MCF 10A (cell line): ENCODE measurements at places on chromosomes 1 and 21.
A peak's percentile ranks its signal among the peaks of the same experiment; 100 is the strongest.

DNA sequence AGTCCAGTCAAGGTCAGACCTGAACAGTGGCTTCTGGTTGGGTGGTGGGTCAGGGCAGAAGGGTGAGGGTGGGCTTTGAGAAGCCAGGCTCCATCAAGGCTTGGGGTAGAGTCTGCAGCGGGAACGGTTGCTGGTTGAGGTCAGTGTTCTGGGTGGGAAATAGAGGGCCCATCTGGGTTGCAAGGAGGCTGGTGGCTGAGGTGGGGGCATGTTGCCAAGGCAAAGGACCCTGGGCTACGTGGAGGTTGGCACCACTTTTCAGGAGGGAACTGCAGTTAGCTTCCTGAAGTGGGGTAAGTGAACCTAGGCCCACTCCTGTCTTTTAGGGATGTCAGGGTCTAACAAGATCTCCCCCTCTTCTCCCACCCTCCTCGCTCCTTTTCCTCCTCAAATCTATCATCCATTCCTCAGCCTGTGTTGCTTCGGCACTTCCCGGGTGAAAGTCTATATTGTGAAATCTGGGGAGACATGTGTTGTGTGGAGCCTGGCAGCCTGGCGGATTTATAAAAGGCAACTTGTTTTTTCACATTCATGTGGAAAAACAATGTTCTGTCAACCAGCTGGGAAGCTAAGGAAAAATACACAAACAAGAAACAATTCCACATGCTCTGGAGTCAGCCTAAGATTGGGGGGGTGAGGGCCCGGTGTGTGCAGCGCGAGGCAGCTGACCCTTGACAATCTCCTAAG, 1.5 kb downstream of the IL22RA1 start:
- no peak for DNase-seq

DNA sequence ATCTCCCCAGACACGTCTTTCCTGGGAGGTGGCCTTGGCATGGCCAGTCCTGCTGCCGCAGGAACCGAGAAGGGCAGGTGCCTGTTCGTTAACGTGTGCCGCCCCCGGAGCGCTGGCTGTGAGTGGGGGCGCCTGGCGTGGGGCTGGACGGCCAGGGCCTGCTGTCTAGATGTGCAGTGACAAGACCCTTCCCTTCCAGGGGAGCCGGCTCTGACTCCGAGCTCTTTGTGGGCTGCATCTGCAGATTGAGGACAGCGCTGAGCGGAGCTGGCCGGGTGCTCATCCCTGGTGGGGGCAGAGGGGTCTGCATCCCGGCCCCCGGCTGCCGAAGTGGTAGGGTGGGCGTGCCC, 13.0 kb downstream of the COL18A1 start:
- no peak for DNase-seq

- no peak for DNase-seq
These were observed 124.6 kb downstream of the GABPA start for GRCh38 chr21:25859235-25859929.

GRCh38 chr1:108560189-108560873, 431 bp downstream of the EEIG2 start:
- peak; percentile 38 for DNase-seq

GRCh38 chr1:147486876-147487656, 54.2 kb upstream of the BCL9 start:
- no peak for DNase-seq

DNA sequence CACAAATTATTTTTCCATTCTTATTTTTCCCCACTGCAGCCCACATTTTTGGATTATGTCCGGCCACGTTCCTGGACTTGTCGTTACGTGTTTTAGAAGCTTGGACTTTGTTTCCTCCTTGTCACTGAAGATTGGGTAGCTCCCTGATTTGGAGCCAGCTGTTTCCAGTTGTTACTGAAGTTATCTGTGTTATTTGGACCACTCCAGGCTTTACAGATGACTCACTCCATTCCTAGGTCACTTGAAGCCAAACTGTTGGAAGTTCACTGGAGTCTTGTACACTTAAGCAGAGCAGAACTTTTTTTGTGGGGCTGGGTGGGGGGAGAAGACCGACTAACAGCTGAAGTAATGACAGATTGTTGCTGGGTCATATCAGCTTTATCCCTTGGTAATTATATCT, 12.2 kb upstream of the AXDND1 start:
- no peak for DNase-seq

GRCh38 chr1:17113963-17114362, 5.3 kb downstream of the PADI2 start:
- no peak for DNase-seq

DNA sequence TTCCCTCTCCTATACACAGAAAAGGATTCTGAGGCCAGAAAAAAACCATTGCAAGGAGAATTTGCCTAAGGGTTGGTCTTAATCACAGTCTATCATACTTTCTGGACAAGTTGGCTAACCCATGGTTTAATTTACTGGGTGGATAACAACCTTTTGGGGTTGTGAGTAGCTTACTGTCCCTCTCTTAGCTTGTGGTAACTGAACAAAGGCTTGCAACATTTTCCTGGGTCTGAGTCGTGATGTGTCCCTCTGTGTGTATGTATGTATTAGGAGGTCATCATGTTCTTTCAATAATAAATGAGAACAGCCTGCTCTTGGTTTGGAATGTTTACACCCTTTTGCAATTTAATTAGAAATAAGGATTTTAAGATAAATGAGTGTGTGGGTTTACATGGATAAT, 36.7 kb downstream of the PAPPA2 start:
- no peak for DNase-seq

- peak; percentile 31 for DNase-seq
These were observed 40.7 kb upstream of the SCMH1 start for GRCh38 chr1:41282679-41283317.

DNA sequence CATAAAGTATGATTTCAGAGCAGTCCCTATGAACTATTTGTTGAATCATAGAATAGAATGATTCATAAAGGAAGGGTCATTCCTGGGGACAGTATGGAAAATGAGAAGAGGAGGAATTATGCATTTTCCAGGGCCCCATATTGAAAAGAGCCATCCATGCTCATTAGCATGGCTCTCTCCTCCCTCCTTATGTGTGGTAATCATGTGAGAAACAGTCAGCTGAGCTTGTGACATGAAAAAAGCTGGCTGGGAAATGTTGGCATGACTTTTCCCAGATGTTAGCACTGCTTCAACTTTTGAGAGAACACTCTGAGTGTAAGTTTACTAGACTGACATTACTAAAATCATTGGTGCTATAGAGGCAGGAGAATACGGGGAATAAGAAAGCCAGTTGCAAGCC, 16.1 kb downstream of the TRIM67 start:
- no peak for DNase-seq

- DNase-seq = no peak
These were observed 17.4 kb downstream of the TNFRSF1B start for GRCh38 chr1:12184008-12184681.

- DNase-seq = no peak
These were observed 1.6 kb upstream of the C1orf35 start for GRCh38 chr1:228104526-228105269.

- DNase-seq = no peak
These were observed 65.6 kb downstream of the GRIK3 start for GRCh38 chr1:36968730-36969129.

DNA sequence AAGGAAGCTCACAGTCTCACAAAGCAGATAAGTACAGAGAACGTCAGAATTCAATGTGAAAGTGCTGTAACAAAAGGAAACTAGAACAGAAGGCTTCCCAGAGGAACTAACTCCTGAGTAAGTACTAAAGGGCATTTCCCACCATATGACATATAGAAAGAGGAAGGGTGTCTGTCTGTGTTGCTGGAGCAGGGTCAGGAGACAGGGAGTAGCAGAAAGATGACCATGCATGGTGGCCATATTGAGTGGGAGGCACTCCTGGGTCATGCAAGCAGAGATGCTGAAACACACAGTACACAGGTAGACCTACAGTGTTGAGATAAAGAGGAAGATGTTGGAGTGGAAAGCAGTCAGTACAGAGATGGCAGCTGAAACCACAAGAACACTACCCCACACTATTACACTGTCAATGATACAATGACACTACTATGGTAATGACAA, 47.3 kb downstream of the SLC25A24 start:
- no peak for DNase-seq

DNA sequence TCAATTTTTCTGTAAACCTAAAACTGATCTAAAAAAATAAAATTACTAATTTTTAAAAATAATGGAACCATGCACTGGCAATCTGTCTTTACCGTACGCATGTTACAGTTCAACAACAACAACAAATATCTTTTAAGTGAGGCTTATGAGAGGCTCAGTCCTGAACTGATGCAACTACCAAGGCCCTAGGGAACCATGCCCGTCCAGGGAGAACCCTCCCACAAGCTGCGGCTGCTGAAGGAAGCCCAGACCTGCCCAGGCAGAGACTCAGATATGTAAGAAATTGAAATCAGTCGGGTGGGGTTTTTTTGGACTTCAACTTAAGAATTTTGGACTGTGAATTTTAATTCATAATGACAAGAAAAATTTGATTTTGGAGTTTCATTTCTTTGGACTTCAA, 91.1 kb downstream of the NPHP4 start:
- no peak for DNase-seq

- DNase-seq = peak; percentile 96
These were observed 2.2 kb upstream of the BCL9 start for GRCh38 chr1:147539122-147539575.

DNA sequence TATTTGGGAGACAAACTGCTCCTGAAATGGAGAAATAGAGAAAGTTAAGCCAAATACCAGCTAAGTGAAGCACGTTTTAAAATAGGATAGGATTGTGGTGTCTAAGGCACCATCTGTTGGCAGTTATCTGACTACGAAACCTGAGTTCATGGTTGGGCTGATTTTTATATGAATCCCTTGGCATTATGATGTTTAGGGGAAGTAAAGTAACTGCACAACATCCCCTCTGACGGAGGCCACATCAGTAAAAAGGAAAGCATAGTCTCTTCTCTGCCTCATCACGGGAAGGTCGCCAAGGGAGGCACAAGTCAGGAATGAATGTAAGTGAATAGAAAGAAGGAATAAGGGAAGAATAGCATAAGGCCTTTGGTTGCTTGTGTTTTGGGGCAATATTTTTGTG, 128.0 kb downstream of the PRRX1 start:
- DNase-seq = no peak

DNA sequence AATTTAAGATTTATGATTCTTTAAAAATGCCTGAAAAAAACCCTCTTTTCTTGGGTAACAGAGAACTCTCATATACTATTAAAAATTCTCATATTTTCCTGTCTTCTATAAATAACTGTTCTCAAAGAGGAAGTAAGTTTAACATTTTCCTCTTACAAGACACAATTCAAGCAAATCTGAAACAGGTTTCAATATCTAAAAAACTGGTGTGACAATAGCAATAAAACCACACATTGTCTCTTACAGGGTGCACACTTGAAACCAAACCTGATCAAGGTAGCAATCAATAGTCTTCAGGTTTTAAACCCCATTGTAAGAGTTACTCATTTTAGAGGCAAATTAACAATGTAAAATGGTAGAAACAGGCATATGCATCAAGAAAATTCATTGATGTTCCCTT, 28.0 kb downstream of the FUBP1 start:
- DNase-seq = no peak

- DNase-seq = no peak
These were observed 125.3 kb downstream of the RPS6KC1 start for GRCh38 chr1:213176341-213176740.

DNA sequence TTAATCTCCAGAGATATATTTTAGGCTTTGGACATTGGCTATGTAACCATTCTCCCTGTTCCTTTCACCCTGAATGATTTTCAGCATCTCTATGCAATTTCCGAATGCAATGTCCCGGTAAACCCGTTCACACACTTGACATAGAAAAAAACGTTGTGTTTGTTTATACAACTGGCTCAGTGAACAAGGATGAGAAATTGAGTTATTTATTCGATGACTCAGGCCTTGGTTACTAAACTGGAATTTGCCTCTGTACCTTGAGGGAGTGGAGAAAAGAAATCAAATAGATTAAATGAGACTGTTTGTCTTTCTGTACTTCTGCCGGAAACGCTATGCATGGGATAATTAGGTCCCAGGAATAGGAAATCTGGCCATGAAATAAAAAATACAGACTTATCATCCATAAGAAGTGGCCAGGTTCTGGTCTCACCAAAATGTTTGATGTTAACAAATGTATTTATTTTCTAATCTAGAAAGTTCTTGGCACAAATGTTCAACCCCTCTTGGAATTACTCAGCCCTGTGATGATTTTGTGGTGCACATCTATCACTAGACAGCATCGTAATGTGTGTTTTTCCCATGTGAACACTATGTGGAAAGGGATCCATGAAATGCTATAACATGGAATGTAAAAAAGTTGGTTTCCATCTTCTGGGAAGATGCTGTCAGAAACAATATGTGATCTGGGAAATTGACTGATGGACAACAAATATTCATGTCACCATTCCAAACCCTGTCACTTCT, 253.9 kb downstream of the DUSP10 start:
- peak; percentile 94 for DNase-seq

GRCh38 chr1:155092131-155092530, 13.5 kb downstream of the EFNA3 start:
- DNase-seq = no peak

- DNase-seq = no peak
These were observed 218.9 kb upstream of the C1orf174 start for GRCh38 chr1:4118746-4119515.

GRCh38 chr1:37633040-37633937, 1.4 kb downstream of the RSPO1 start:
- no peak for DNase-seq

- no peak for DNase-seq
These were observed 21.2 kb downstream of the TNNT2 start for GRCh38 chr1:201356236-201356635.

- DNase-seq = no peak
These were observed 160.1 kb downstream of the FASLG start for GRCh38 chr1:172818841-172819527.

DNA sequence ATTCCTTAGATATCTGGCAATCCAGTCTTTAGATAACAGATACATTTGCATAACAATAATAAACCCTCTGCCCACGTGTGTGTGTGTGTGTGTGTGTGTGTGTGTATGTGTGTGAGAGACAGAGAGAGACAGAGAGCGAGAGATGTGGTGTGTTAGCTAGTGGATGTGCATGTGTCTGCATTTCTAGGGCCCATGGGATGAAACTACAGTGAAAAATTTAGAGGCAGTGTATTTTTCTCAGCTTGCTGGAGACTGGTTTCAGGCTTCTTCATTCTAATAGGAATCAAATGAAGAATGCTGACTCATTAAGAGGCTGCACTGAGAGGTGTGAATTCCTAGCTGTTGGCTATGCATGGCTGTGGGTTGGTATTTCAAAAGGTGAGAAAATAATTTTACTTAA, 303.2 kb downstream of the LMX1A start:
- DNase-seq = peak; percentile 13

DNA sequence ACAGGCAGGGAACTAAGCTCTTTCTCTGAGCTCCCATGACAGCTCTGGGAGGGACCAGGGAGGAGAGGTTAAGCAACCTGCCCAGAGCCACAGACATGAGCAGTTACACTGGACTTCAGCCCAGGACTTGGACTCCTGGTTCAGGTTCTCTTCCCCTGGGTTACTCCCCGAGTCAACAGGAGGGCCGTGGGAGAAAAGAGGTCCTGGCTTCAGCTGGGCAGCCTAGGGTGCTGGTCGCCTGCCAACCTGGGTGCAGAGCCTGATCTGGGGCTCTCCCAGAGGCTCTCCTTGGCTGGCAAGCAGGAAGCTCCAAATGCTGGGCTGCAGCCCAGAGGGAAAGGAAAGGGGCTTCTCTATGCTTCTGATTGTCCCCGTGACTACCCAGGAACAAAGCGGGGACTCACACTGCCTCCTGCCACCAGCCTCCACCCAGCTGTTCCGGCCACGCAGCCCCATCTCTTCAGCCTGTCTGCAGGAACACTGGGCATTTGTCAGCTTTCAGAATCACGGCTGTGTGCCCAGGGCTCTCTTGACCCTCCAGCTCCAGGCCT, 141.8 kb downstream of the HIVEP3 start:
- DNase-seq = peak; percentile 14
